ENCODE measurements at places on chromosomes 2 and 18.
A peak's percentile ranks its signal among the peaks of the same experiment; 100 is the strongest.

DNA sequence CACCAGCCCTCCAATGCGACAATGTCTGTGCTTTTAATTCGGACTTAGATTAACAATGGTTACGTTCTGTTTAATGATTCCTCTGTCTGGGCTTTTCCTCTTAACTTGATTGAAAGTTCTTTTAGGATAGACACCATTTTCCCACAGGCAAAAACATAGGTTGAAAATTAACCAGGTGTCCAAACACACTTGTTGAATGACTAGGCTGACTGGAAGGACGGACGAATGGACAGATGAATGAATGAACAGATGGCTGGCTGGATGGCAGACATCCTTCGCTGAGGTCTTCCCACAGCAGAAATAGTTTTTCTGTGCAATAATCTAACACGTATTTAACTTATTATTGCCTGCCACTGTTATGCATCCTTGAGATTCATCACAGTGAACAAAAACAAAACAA, 298.8 kb downstream of the SRBD1 start:
- no peak for DNase-seq

DNA sequence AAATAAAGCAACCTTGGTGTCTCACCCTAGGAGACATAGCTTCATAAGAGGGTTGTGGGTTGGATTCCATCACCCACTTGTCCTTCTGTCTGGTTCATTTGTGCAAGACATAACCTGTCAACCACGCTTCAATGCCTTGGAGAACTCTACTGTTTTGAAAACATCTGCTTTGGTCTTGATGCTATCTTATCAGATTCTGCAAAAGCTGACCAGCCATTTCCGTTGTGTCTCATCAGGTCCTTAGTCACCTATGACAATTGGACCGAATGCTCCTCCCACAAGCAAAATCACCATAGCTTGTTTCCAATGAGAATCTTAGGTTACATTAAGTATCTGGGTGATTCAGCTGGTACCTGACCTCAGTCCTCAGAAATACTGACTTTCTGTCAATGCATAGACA, 35.4 kb downstream of the STAT4 start:
- DNase-seq: no peak

DNA sequence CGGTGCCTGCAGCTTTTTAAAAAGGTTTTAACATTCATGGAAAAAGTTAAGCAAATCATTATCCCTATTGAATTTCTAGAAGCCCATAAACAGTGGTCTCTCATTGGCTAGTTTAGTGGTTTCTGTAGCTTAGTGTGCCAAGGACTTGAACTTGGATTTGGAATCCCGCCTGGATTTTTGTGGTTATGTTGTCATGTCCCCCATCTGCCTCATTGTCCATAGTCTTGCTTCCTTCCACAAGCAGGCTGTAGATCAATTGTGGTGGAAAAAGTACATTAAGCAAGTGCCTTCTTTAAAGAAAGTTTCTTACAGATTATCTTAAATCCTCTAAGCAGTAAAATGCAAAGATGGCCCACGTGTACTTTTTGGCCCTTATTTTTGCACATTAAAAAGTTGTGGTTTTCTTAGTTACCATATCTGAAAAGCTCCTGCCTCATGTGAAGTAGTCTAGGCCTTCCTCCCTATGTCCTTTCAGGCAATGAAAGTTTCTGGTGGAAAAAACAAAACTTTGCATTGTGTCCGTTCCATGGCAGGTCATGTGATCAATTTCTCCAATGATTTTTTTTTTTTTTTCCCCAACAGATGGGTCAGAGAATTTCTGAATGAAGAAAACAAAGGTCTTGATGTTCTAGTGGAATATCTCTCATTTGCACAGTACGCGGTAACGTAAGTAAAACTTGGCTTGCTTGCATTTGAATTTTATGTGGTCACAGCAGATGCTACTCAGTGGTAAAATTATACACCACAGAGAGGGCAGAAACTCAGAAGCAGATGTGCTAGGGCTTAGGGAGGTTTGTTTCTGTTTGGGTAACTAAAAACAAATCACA, 158.9 kb downstream of the PRPF40A start:
- DNase-seq: peak; percentile 82

- DNase-seq: no peak
Observed at GRCh38 chr2:101047075-101047766, 45.1 kb downstream of the RPL31 start.

DNA sequence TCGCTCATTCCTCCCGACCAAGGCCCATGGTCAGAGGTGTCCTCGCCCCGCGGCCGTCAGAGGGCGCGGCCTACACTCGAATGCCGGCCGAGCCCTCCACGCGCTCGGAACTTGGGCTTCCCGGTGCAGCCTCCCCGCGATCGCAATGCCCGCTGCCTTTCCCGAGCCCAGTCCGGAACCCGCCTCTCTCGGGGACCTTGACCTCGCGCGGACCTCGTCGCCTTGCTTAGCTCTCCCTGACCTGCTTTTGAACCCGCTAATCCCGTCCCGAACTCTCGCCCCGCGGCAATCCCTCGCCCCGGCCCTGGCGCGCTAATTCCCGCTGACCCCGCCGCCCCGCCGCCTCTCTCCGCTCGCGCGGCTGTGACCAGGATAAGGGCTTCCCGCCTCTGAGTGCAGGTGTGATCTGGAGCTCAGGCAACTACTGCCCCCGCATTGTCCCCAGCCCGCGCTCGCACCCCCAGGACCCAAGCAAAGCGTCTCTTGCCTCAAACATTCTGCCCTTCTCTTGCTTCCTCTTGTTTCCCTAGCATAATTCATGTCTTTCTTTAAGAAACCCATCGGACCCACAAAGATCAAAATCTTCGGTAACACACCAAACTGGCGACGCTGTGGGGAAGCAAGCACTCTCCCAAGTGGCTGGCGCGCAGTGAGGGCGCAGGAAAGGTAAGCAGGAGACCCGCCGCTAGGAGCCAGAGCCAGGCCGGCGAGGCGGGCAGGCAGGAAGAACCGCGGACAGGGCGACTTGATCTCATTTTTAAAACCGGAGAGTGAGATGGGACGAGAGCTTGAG, 46.6 kb upstream of the ATP6V1B1 start:
- DNase-seq: no peak

GRCh38 chr2:86274265-86274917, 63.0 kb downstream of the REEP1 start:
- DNase-seq: peak; percentile 73

DNA sequence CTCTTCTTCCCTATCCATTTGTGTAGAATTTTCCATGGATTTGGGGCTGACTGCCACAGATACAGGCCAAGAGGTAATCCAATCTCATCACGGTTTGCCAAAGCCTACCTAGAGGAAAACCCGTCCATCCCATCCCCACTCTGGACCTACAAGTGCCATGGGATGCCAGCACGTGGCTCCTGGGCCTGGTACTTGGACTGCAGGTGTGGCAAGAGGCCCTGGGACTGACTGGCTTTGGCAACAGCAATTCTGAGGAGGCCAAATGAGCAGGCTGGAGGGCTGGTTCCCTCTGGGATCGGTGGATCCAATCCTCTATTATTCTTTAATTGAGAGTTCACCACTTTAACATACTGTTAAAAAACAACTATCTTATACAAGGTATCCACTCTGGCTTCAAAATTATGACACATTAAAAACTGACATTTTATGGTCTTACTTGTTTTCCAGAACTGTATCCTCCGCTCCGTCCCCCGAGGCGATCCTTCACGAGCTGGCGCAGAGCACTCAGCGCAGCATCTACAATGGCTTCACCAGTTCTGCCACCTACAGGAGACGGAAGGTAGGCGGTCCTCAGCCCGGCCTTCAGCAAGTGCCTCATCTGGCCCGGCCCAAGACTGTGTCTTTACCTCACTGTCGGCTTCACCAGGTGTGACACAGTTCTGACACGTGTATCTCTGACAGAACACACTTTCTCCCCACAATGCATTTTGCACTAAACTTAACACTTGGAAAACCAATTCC, 19.8 kb downstream of the PDIA6 start:
- DNase-seq: no peak
